ENCODE measurements at places on chromosomes 11 and 22.

DNA sequence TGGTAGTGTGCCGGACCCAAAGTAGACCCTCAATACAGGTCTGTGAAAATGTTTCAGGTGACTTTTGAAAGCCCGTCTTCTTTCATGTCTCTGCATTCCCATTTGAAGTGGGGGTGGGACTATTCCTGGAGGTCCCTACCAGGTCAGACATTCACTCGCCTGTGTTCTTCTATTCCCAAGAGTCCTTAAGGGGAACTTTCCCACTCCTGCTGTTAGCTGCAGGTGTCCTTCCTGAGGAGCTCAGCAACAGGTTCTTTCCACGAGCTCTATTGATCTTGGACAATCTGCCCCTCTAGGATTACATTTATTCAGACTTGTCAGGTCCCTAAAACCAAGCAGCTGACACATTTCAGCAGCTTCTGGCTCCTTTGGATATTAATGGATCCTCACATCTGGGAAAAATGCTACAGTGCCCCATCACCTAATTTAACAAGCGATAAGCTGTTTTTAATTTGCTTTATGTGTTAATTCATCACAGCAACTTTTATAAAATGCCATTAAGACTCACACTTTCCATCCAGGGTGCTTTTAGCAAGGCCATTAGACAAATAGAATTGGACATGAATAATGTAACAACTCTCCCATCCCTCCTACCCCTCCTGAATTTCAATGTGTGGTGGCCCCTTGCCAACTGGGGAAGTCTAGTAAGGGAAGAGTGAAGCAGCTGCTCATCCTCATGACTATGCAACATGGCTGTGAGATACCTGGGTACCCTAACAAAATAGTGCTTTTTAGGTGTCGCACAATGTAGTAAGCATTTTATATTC, 259.5 kb upstream of the CCDC90B start:
- DNase-seq = no peak

DNA sequence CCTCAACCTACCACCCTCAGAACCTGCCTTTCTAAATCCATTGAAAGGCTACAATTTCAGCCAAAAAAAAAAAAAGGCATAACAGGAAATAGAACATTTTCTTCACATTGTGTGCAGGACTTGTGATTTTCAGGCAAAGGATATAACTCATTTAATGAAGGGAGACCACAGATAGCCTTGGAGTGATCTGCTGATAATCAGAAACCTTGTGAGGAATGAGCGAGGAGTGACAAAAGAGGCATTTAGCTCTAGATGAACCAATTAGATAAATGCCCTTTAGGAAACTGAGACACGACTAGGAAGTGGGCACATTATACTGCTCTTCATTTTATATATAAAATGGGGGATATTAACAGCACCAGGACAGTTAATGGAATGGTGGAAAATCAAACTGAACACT, 216.5 kb upstream of the GRIA4 start:
- no peak for DNase-seq

DNA sequence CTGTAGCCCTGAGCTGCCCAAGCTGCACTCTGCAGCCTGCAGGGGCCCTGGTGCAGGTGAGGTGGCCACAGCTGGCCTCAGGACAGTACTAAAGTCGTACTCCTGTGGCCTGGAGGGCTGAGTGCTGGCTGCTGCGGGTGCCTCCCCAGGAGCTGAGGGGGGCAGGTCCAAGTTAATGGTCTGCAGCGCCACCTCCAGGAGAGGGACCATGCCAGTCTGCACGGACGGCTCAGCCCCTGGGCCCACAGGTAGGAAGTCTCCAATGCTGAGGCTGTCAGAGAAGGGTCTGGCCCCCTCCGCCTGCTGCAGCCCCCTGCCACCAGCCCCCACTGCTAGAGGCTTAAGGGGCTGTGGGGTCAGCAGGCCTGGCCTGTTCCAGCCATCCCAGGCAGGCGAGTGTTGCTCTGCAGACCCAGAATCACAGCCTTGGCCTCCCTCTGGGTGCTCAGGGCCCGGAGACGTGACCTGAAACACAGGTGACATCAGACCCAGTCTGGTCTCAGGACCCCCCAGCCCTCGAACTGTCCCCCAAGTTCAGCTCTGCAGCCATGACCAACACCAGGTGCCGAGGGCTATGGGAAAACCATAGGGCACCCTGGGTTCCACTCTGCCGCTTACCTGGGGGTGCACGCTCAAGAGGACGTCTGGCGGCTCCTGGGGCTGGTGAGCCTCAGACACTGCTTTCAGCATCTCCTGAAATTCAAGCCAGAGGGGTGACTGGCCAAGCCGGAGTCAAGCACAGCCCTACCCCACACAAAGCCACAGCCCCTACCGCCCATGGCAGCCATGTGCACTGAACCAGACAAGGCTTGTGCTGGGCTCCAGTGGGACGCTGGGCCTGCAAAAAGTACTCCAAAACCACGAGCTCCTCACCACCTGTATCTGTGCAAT, 20.8 kb downstream of the SELENOO start:
- DNase-seq = no peak

GRCh38 chr22:17114898-17115235, 6.3 kb downstream of the TMEM121B start:
- no peak for DNase-seq

DNA sequence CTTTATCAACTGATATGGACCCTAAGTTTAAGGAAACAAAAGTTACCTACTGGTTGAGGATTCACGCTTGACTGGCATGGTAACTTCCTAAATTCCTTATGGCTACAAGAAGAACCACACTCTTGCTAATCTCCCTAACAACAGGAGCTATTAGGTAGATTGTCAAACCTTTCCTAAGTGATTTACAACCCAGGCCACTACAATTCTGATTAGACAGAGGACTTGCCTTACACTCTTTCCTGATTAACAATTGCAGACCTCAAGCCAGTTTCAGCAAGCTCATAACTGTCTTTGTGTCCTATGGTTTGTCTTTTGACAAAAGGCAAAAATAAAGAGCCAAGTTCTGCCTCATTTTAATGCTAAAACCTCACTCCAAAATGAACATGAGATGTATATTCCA, 16.3 kb downstream of the OR52K2 start:
- DNase-seq = no peak

DNA sequence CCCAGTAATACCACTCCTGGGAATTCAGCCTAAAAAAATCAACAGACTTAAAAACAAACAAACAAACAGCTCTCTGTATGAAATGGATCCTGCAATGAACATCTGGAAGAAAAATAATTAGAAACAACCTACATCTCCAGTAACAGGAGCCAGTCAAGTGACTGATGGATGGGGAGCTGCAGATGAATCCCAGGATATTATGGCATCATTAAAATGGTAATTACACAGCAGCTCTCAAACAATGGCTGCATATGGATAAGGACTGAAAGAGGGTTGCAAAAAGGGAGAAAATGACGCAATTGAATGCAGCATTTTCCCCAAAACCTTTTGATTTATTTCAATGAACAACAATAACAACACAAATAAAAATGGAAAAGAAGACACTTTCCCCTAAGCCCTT, 4.1 kb downstream of the NPTXR start:
- DNase-seq = no peak

GRCh38 chr22:45254388-45254787, 13.7 kb upstream of the KIAA0930 start:
- no peak for DNase-seq

DNA sequence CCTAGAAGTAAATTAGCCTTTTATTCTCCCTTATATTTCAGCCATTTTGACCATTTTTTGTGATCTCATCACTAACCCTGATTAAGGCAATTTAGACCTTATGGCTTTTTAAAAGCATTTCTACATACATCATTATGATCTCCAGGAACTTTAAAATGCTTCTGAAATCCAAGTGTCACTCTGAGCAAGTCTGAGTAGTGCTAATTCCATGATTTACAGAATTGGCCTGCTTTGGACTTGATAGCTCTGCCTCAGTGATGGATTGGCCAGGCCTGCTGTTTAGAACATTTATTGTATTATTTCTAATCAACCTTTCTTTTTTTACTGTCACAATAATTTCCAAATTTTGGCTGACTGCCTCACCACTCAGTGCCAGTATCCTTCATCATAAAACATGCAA, 116.4 kb downstream of the KCNA4 start:
- DNase-seq = no peak

- DNase-seq = no peak
Observed at GRCh38 chr22:37999640-38000272, 15.4 kb upstream of the SOX10 start.

- no peak for DNase-seq
Observed at GRCh38 chr11:90219438-90219837, 3.4 kb downstream of the CHORDC1 start.

- DNase-seq = no peak
Observed at GRCh38 chr22:30338802-30339201, 12.1 kb upstream of the TBC1D10A start.

- DNase-seq = no peak
Observed at GRCh38 chr11:76654298-76654851, 16.2 kb downstream of the LRRC32 start.

- no peak for DNase-seq
Observed at GRCh38 chr11:70097783-70098563, 19.9 kb downstream of the ANO1 start.

- no peak for DNase-seq
Observed at GRCh38 chr11:86938900-86939880, 16.0 kb downstream of the FZD4 start.

DNA sequence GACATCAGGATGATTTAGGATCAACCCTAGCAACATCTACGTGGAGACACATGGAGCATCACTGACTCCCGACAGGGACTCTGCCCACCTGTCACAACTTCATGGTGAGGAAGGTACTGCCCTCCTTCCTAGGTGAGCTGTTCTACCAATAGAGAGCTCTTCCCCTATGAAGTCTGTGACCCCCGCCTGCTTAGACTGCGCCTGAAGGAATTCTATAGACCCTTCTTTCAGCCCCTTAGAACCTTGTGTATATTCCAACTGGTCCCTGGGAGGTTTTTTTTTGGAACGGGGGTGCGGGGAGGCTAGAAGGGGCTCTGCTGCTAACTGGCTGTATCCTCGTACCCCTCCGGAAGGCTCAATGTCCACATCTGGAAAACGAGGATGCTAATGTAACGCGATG, 566 bp downstream of the INTS4 start:
- no peak for DNase-seq

DNA sequence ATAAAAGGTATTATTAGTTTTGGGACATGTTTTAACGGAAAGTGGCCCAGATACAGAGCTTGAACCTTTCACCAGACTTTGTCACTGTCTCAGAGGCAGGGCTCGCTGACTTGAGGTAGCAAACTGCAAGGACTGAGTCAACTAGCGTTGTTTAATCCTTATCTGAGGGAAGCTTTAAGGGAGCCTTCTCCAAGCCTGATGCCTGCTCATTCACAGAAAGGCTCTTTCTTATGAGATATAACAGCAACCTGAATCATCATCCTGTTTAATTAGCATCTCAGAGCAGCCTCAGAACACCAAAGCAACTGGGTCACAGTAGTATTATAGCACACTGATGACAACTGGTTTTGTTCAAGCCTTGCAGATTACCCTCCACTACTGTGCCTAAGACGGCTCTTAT, 54.2 kb upstream of the CYP2D6 start:
- DNase-seq = no peak

- no peak for DNase-seq
Observed at GRCh38 chr11:20158597-20159257, 1.5 kb downstream of the DBX1 start.
